Activated naive CD8-positive, alpha-beta T cell treated with anti-CD3 and anti-CD28 coated beads, Interleukin-2, amount 50 U/mL, for 24 hours (primary cell): ENCODE measurements at places on chromosomes 5 and 9.

- H3K4me1 ChIP-seq, result no peaks in the 10 kb centered on the region
- H3K4me3 ChIP-seq, result no peak overlapping the region
- no peak for DNase-seq
- no peaks in the 10 kb centered on the region for H3K36me3 ChIP-seq
- peaks cover 15% of the 10 kb centered on the region for H3K27me3 ChIP-seq
- H3K27ac ChIP-seq, result no peak overlapping the region
These were observed 55.7 kb upstream of the SPDL1 start for GRCh38 chr5:169527863-169528262.

DNA sequence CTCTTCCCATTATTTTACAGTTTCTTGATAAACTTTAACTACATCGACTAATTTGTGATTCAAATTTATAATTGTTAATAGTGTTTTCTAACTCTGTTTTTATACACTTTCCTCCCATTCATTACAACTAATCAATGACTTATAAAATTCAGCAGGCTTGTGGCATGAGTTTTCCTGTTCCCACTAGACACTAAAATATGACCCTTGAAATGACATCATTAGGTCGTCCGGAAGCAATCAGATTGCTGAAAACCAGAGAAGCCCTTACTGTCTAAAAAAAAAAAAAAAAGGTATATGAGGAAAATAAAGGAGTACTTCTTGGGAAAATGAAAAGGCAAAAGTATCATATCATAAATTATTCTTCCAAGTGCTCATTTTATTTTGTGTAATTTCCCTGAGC is 553.7 kb downstream of the ZNF608 start:
- DNase-seq, result no peak
- H3K36me3 ChIP-seq, result no peaks in the 10 kb centered on the region
- H3K4me3 ChIP-seq, result no peak overlapping the region
- no peak overlapping the region for H3K27ac ChIP-seq

- peak within 1 kb of the TSS; percentile 55 for H3K4me3 ChIP-seq
- peaks cover 57% of the 10 kb centered on the region for H3K27me3 ChIP-seq
- no peak for DNase-seq
- no peaks in the 10 kb centered on the region for H3K36me3 ChIP-seq
These were observed at the start of gene GFI1B for GRCh38 chr9:132978451-132979131. Gene GFI1B, plus strand, starts transcription at chr9:132978694. Its CDS starts 7,985 bp downstream, at chr9:132986679.

DNA sequence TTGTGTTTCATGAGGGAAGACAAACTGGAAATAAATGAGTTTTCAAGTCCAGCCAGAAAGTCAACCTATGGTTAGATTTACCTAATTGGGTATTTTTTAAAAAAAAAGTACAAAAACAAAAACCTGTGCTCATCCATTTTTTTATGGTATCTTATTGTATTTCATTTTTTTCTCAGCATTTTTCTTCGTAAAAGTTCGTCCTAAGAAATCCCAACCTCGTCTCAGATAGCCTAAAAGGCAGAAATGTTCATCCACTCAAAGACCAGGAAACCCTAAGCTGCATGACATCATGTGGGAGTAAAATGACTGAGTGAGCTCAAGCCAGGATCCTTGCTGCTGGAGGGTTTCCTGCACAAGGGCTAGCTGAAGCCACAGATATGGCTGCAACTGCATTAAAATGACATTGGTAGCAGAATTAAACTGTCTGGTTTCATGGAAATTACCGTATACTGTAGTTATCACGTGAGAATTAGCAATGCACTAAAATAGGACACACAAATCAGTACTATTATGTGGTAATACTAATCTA is 70.4 kb downstream of the NFIB start:
- DNase-seq, result no peak
- no peaks in the 10 kb centered on the region for H3K36me3 ChIP-seq
- no peaks in the 10 kb centered on the region for H3K4me1 ChIP-seq

GRCh38 chr5:5497152-5497788 is 74.8 kb downstream of the ICE1 start:
- H3K27me3 ChIP-seq, result peaks cover 25% of the 10 kb centered on the region
- no peak overlapping the region for H3K4me3 ChIP-seq
- H3K27ac ChIP-seq, result no peak overlapping the region
- H3K36me3 ChIP-seq, result no peaks in the 10 kb centered on the region
- DNase-seq, result no peak
